ENCODE measurements at places on chromosomes 16 and 17.

- no peak for DNase-seq
Measured at GRCh38 chr16:66873685-66874055, 6.6 kb upstream of the PDP2 start.

DNA sequence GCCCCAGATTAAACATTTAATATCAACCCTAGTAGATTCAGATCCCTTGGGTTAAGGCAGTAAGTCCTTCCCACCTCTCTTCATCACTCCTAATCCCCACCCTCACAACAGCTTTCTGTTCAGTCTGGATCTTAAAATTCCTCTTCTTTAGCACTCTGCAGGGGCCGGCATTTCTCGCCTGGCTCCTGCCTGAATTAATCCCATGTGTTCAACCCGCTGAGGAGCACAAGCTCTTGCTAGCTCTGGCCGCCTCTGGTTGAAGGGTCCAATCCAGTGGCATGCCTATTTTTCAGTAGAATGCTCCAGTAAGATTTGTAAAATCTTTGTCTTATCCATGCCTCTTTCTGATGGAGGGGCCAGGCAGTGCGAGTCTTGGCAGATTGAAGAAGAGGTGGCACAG is 59.2 kb downstream of the CYB5B start:
- no peak for DNase-seq

DNA sequence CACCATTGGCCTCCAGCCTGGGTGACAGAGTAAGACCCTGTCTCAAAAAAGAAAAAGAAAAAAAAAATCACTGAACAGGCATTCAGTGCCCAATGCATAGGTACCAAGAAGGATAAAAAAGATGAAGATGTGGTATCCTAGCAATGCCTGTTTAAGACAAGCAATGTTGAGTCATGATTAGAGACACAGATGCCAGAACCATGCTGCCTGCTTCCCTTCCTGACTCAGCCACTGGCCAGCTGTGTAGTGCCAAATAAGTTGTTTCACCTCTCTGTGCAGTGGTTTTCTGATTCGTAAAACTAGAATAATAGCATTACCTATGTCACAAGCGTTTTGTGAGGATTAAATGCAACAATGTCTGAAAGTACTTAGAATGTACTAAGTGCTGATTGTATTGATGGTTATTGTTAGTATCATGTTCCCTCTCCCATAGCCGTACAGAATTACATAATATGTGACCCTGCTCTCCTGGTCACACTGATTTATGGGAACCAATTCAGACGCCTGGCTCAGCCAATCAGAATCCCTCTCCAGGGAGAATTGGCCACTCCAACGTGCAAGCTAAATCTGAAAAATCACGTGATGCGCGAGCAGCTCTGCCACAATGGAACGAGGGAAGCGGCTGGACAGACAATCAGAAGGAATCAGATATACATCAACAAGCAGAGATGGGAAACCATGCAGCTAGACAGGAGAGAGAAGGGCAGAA is 241.9 kb downstream of the SLC39A11 start:
- DNase-seq: no peak

- no peak for DNase-seq
Measured at GRCh38 chr17:77840513-77841165, 117.9 kb upstream of the TNRC6C start.

GRCh38 chr17:74953134-74953687 is 17.5 kb downstream of the OTOP3 start:
- DNase-seq: no peak

Measured in coronary artery (tissue), 2 donors.